ENCODE measurements at places on chromosomes 11 and 22.
A peak's percentile ranks its signal among the peaks of the same experiment; 100 is the strongest.

DNA sequence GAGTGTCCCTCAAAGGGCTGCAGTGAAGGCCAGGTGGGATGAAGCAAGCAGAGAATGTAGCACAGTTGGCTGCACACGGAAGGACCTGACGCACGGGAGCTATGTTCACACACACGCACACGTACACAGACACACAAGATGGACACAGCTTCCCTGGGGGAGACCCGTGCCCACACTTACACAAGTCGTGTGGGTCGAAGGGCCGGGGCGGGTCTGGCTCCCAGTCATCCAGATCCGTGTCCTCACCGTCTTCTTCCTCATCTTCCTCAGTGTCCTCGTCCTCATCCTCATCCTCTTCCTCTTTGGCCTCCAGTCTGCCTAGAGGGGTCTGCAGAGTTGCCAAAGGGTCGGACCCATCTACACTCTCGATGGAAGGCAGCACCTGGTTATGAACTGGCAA is 51.6 kb upstream of the NFRKB start:
- no peak for DNase-seq

DNA sequence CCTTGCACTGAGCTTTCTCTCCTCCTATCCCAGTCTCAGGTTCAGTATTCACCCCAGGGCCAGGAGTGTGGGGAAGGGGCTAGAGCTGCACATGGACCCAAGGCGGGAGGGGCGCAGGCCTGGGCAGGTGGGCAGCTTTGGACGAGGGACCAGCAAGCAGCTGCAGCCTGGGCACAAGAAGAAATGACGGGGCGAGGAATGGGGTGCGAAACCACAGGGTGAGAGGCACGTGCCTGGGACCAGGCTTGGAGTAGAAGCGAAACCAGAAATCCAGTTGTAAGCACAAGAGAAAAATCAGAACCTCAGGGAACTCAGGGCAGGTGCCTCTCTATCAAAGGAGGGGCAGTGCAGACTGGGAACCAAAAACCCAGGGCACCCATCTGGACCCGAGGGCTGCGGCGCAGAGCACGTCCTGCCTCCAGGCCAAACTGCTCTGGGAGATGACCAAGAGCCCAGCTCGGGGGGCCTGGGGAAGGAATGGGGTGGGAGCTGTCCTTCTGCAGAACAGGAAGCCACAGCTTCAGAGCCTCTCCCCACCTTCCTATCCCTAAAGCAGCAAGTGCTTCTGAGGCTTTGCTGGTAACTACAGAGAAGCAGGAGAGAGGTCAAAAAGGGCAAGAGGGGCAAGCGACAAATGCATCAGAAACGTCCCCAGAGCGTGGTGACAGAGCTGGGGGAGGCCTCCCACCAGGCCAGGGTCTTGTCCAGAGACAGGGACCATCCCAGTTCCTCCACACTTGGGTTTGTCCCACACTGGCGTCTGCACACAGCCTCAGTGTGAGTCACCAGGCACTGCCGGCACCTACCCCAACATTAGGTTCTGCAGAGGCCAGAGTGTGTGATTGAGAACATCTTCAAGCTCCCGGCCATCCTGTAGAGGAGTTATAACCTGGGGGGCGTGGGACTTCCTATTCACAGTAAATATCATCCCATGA is 18.3 kb upstream of the TMPRSS4 start:
- no peak for DNase-seq

DNA sequence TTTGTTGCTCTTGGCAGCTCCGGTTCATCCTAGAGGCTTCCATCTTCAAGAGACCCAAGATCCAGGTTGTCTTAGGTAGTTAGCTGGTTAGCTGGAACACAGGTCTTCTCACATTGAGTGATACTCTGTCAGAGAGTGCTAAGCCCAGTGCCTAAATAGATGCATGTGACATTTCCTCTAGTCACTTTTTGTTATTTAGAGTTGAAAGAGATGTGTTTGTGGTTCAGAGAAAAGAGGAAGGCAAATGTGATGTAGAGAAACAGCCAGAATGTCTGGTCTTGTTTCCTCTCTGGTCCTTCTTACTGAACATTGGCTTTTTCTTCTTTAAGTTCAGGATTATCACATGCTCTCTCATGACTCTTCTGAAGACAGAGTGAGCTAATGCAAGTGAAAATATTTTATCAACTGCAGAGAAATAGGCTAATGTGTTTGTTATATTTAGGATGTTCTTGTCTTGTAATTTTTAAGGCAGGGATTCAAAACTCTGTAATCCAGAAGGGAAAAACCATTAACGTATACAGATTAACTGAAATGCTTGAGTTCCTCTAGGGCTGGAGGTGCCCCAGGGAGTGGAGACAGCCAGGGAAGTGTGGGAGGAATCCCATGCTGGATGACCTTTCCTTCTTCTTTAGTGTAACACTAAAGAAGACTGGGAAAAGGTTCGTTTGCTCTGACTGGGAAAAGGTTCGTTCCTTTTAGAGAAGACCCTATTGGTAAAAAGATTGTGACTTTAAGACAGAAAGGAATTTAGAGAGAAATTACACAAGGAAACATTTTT is 75.4 kb downstream of the SWAP70 start:
- DNase-seq, result no peak

DNA sequence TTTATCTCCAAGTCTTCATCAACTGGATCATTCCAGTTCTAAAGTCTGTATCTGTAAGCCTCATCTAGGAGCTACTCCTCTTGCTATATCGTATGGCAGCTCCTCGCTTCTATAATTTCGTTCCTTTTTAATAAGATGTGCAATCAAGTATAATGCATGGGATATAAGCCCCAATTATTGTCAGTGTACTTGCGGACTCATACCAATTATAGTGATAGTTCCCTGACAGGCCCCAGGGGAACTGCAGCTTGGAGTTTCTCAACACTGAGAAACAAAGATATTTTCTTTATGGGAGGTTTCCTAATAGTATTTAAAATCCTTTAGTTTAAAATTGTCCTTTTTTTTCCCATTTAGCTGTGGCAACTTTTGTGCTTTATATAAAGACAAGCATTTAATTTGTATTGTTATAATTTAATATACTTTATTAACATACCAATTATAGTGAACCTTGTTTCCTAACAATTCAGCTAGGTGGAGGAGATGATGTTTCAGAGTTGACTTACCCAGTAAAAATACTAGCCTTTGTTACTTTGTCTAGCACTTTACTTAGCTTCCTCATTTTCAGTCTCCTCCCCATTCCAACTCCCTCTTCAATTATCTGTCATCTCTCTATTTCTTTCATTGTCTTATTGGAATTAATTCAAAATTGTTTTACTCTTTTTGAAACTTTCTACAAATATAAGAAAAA is 25.3 kb upstream of the DDX17 start:
- DNase-seq, result no peak

GRCh38 chr11:74604311-74604710 is 11.9 kb downstream of the POLD3 start:
- no peak for DNase-seq

GRCh38 chr22:42324990-42325710 is 54.7 kb upstream of the TCF20 start:
- DNase-seq, result no peak

GRCh38 chr11:15825976-15826650 is 530.2 kb downstream of the SOX6 start:
- no peak for DNase-seq

GRCh38 chr11:257766-258493 is 20.3 kb upstream of the NLRP6 start:
- no peak for DNase-seq

DNA sequence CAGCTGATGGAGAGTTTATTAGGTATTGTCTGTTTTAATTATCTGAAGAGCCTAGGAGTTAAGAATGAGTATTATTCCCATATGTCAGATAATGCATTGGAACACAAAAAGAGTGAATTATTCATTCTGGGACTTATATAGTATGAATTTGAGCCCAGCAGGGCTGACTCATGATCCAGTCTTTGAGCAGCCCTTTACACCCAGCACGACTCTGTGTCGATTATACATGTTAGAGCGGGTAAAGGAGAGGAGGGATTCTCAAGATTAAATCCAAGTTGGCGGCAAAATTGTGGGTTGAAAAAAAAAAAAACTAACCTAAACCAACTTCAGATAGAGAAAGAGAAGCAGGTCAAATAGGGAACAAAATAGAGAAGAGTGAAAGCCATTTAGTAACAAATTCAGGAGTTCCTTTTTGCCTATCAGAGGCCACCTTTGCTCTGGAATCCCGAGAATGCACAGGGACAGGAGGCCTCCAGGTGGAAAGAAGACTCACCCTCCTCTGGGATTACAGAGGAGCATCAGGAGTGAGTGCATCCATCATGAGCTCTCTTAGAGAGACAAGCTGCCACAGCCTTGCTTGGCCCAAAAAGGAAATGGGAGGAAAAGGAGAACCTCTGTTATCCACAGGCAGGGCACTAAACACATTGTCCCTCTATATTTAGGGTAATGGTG is 3.1 kb downstream of the MRGPRX1 start:
- no peak for DNase-seq

- DNase-seq, result no peak
These were observed 43.1 kb upstream of the GRAMD1B start for GRCh38 chr11:123386796-123387510.

DNA sequence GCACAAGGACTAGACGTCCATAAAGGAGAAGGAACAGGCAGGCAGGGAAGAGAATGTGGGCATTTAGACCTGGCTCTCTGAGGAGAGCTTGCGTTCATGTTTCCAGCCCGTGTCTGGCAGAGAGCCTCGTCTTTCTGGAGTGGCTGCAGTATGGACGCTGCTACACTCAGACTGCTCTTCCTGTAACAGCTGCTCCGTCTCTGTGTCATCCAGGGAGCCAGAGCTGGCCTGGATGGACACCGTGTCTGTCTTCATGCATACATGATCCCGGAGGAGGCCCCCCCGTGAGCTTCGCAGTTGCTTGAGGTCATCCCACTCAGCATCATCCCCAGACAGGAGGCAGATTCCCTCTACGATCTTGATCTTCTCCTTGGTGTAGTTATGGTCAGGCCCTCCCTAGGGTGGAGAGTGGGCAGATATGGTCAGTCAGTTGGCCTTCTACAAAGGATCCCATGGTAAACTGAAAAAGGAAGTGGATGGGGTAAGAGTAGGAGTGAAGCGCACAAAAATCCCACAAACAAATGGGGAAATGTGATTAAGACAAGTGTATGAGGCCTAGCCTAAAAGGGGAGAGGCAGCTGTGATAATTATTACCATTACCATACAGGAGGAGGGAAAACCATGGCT is 13.0 kb upstream of the CKAP5 start:
- DNase-seq, result no peak

DNA sequence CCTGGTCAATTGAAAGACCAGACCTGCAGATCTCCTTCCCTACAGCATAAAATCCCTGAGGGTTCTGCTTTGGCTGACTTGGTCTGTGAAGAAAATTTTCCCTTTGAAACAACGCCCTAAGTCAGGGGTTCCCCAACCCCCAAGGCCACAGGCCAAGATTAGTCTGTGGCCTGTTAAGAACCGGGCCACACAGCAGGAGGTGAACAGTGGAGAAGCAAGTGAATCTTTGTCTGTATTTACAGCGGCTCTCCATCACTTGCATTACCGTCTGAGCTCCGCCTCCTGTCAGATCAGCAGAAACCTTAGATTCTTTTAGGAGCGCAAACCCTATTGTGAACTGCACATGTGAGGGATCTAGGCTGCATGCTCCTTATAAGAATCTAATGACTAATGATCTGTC is 38.2 kb downstream of the CCDC83 start:
- DNase-seq, result no peak

GRCh38 chr11:134794192-134794591 is 382.1 kb upstream of the B3GAT1 start:
- DNase-seq, result no peak

DNA sequence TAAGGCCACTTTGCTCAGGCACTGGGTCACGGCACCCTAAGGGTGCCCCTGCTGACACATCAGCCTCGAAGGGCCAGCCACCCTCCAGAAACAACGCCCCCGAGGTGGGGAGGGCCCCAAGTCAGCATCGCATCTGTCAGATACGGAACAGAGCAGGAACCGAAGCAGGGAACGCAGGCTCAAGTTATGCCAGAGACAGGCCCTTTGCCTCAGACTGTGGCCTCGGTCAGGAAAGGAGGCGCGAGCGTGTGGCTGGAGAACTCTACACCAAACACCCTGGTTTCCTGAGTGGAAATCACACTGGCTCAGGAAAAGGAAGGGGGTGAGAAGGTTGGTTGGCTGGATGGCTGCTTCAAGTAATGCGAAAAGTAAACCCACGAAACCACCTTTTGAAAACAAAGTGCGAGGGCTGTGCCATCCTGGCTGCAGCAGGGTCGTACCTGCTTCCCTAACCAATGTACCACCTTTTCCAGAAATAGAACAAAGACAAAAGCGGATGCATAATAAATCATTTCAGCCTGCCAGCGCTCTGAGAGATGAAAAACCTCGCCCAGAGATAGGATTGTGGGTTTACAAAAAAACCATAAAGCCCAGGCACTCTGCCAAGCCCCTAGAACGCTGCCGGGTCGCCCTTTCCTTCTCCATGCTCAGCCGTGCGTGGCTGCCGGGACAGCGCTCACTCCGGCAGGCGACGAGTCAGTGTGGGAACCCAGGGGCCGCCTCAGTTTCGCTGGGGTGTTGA is 38.6 kb downstream of the TRMU start:
- no peak for DNase-seq

- DNase-seq, result no peak
These were observed 29.9 kb upstream of the JAM3 start for GRCh38 chr11:134038897-134039470.

GRCh38 chr22:24247564-24248344 is 2.9 kb upstream of the GGT5 start:
- peak; percentile 89 for DNase-seq

DNA sequence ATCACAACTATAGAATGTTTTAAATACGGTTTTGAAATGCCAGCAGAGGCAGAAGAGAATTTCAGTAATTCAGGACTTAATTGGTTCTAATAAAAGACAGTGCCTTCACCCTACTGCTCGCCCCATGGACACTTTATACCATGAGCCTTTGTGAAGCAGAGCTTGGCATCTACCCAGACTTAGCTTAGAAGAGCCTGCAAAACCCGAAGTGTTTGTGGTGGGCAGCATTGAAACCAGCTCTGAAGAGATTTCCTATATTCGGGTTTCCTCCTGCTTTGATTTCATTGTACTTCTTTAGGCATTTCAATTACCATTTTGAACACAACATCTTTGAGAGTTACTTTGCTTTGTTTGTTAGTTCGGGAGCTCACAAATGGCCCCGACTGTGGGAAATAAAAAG is 185.1 kb upstream of the MTNR1B start:
- DNase-seq, result no peak

- DNase-seq, result no peak
These were observed 197.9 kb downstream of the BRD1 start for GRCh38 chr22:49629586-49630447.

- no peak for DNase-seq
These were observed 60.0 kb downstream of the OTOG start for GRCh38 chr11:17607083-17607429.

GRCh38 chr22:31898926-31899325 is 45.4 kb upstream of the YWHAH start:
- no peak for DNase-seq

- no peak for DNase-seq
These were observed 960.1 kb downstream of the NTM start for GRCh38 chr11:132330515-132330914.

DNA sequence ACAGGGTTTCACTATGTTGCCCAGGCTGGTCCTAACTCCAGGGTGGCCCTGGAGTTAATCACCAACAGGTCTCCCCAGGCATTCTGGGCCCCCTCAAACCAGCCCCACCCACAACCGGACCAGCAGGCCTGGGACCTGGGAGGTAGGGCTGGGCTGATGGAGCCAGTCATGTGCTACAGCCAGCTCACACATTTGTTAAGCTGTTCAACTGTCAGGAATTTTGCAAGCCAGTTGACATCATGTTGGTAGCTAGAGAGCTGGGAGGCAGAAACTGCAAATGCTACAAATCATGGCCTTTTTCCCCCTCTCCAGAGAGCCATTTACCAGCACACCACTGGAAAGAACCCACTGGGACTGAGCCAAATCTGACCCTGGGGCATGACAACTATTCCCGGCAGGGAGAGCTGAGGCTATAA is 6.8 kb downstream of the ARHGAP1 start:
- no peak for DNase-seq

- no peak for DNase-seq
These were observed 20.3 kb upstream of the PARVG start for GRCh38 chr22:44160421-44160820.

Data from BE2C (cell line).